Prostate gland (tissue), 2 donors: ENCODE measurements at places on chromosomes 6 and 20. TPM values are rescaled to one million over a fixed set of nuclear protein-coding genes. Genes with fewer than 3 reads are reported as not detected.

PRPF6 gene
- total RNA-seq, result 99.6 TPM

NKAIN4 gene
- total RNA-seq, result not detected

CASS4 gene
- 0.59 TPM for total RNA-seq

NHLRC1 gene
- total RNA-seq, result 4.8 TPM

DNA sequence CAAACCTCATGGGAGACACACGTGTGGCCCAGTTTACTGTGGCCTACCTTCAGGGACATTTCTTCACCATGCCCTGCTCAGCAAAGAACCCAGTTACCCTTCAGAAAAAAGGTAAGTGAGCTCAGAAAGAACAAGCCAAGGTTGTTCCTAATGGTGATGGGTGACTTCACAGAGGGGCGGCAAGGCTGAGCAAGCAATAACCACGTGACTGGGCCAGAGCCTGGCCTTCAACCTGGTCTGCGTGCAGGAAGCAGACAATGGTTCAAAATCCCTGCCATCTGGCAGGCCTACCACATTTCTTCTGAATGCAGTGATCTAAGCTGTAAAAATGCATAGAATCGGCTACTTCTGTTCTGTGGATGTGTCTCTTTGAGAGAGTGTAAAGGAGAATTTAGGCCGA, 115.5 kb upstream of the CST7 start:
- no peaks in the 10 kb centered on the region for H3K4me1 ChIP-seq
- H3K27ac ChIP-seq, result no peak overlapping the region
- H3K36me3 ChIP-seq, result no peaks in the 10 kb centered on the region
- DNase-seq, result no peak
- H3K4me3 ChIP-seq, result no peak overlapping the region

- no peak overlapping the region for H3K27ac ChIP-seq
- no peaks in the 10 kb centered on the region for H3K36me3 ChIP-seq
- no peaks in the 10 kb centered on the region for H3K27me3 ChIP-seq
- no peaks in the 10 kb centered on the region for H3K4me1 ChIP-seq
- no peak for DNase-seq
- H3K4me3 ChIP-seq, result no peak overlapping the region
These were observed 41.3 kb downstream of the TXLNB start for GRCh38 chr6:139250296-139251044.

DNA sequence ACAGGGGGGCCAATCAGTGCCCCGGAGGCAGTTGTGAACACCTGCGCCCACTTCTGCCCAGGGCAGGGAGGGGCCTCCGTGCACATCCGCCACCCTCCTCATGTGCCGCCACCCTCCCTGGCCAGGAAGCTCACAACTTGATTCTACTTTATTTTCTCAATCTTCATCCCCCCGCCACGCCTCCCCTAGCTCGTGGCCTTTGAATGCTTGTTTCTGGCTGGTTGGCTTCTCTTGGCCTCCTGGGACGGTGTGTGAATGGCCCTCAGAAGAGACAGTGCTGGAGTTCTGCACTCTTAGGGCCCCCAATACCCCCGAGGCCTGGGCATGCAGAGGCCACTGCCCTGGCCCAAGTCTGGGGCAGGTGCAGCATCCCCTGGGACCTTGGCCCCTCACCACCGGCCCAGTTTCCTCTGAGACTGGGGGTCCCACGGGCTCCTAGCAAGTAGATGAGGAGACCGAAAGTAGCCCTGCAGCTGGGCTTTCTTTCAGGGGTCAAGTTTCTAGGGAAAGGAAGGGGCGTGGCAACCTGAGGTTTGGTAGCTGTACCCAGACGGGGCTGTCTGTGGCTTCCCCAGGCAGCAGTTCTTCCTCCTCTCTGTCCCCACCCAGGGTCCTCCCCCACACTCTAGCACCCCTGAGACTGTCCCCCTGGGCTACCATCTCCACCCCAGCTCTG, 1.3 kb downstream of the RGS19 start:
- H3K4me3 ChIP-seq, result no peak overlapping the region
- peaks cover 9% of the 10 kb centered on the region for H3K4me1 ChIP-seq
- H3K27ac ChIP-seq, result no peak overlapping the region
- no peak for DNase-seq

- H3K27ac ChIP-seq, result no peak overlapping the region
- no peaks in the 10 kb centered on the region for H3K27me3 ChIP-seq
- H3K4me1 ChIP-seq, result no peaks in the 10 kb centered on the region
- DNase-seq, result no peak
- H3K36me3 ChIP-seq, result no peaks in the 10 kb centered on the region
These were observed 142.6 kb downstream of the ADGRG6 start for GRCh38 chr6:142444376-142444775.

DNA sequence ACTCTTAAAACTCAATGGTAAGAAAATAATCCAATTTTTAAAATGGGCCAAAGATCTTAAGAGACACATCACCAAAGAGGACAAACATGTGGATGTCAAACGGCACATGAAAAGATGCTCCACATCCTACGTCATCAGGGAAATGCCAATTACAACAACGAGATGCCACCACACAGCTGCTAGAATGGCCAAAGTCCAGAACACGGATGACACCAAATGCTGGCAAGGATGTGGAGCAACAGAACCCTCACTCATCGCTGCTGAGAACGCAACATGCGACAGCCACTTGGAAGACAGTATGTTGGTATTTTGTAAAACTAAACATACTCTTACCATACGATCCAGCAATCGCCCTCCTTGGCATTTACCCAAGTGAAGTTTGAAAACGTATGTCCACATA, 132.8 kb upstream of the CDH4 start:
- H3K4me1 ChIP-seq, result no peaks in the 10 kb centered on the region
- H3K27ac ChIP-seq, result no peak overlapping the region
- no peaks in the 10 kb centered on the region for H3K27me3 ChIP-seq
- DNase-seq, result no peak
